ENCODE measurements at places on chromosomes 13 and 19. TPM values are rescaled to one million over a fixed set of nuclear protein-coding genes. Genes with fewer than 3 reads are reported as not detected.

ACP5 gene
- 15.7 TPM for total RNA-seq

ACP7 gene
- total RNA-seq: not detected

VASP gene
- total RNA-seq: 321 TPM

POSTN gene
- total RNA-seq: 52.4 TPM

ZNF526 gene
- 4.3 TPM for total RNA-seq

ANKRD27 gene
- 58.1 TPM for total RNA-seq

CD37 gene
- 13.3 TPM for total RNA-seq

BRME1 gene
- 0.42 TPM for total RNA-seq

LGALS4 gene
- total RNA-seq: 0.50 TPM

GRCh38 chr19:17321655-17322489, 12.5 kb downstream of the DDA1 start:
- no peaks in the 10 kb centered on the region for H3K27me3 ChIP-seq
- H3K4me3 ChIP-seq: no peak overlapping the region

DNA sequence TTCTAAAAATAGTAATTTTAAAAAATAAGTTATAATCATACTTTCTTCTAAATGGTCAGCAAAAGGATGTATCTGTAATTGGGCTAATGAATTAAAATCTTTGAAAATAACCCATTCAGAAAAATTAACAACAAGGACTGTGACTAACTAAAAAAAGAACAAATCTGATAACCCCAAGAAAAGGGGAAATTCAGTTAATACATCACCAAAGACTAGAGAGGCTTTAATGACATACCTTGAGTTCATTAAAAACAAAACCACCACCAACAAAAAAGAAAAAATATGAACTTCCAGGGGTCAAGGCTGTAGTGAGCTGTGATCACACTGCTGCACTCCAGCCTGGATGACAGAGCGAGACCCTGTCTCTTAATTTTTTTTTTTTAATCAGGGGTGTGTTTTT, 121.8 kb downstream of the TBC1D4 start:
- no peak overlapping the region for H3K27ac ChIP-seq
- no peak overlapping the region for H3K4me3 ChIP-seq
- peaks cover 9% of the 10 kb centered on the region for H3K36me3 ChIP-seq
- no peak for DNase-seq

GRCh38 chr13:113627136-113627535, 30.9 kb downstream of the ATP4B start:
- H3K36me3 ChIP-seq: peaks cover 52% of the 10 kb centered on the region
- no peak overlapping the region for H3K27ac ChIP-seq
- H3K27me3 ChIP-seq: no peaks in the 10 kb centered on the region
- no peak overlapping the region for H3K4me3 ChIP-seq
- no peaks in the 10 kb centered on the region for H3K4me1 ChIP-seq

- H3K27me3 ChIP-seq: no peaks in the 10 kb centered on the region
- peaks cover 46% of the 10 kb centered on the region for H3K4me1 ChIP-seq
- H3K4me3 ChIP-seq: peak overlapping the region; percentile 89
- no peak for DNase-seq
- peaks cover 27% of the 10 kb centered on the region for H3K36me3 ChIP-seq
- H3K27ac ChIP-seq: peak overlapping the region; percentile 91
Observed at GRCh38 chr19:7902796-7903243, 857 bp upstream of the MAP2K7 start.

- peaks cover 14% of the 10 kb centered on the region for H3K36me3 ChIP-seq
- no peak for DNase-seq
- H3K4me3 ChIP-seq: no peak overlapping the region
- H3K27ac ChIP-seq: peak overlapping the region; percentile 59
- no peaks in the 10 kb centered on the region for H3K27me3 ChIP-seq
Observed at GRCh38 chr19:19489804-19490204, 25.5 kb downstream of the TSSK6 start.

- DNase-seq: no peak
- H3K27ac ChIP-seq: no peak overlapping the region
- peaks cover 24% of the 10 kb centered on the region for H3K4me1 ChIP-seq
- no peak overlapping the region for H3K4me3 ChIP-seq
- H3K27me3 ChIP-seq: no peaks in the 10 kb centered on the region
- peaks cover 54% of the 10 kb centered on the region for H3K36me3 ChIP-seq
Observed at GRCh38 chr13:98917116-98917515, 60.7 kb downstream of the DOCK9 start.

- H3K27me3 ChIP-seq: no peaks in the 10 kb centered on the region
- no peaks in the 10 kb centered on the region for H3K4me1 ChIP-seq
- H3K27ac ChIP-seq: no peak overlapping the region
- no peak for DNase-seq
- H3K36me3 ChIP-seq: peaks cover 10% of the 10 kb centered on the region
Observed at GRCh38 chr19:20102097-20102496, 24.3 kb downstream of the ZNF90 start.

- no peak overlapping the region for H3K27ac ChIP-seq
- H3K4me1 ChIP-seq: peaks cover 20% of the 10 kb centered on the region
- H3K27me3 ChIP-seq: no peaks in the 10 kb centered on the region
- no peak overlapping the region for H3K4me3 ChIP-seq
- DNase-seq: no peak
Observed at GRCh38 chr13:98272549-98272948, 95.5 kb upstream of the RNF113B start.

DNA sequence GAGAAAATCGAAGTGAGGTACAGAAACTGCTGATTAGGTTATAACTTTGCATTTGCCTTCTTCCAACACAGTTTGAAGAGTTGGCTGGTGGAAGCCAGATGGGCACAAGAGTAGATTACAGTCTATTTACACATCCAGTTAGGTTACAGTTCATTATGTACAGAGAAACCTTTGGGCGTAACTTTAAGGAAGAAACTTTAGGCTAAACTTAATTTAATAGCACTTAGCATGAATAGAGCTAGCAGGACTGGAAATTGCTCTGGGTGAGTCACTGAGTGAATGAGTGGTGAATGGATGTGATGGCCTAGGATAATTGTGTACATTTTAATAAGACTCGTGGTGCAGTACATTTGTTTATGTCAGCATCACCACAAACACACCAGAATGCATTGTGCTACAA, 62.9 kb upstream of the KLHL1 start:
- H3K27ac ChIP-seq: no peak overlapping the region
- H3K36me3 ChIP-seq: no peaks in the 10 kb centered on the region
- H3K27me3 ChIP-seq: no peaks in the 10 kb centered on the region
- DNase-seq: no peak
- no peaks in the 10 kb centered on the region for H3K4me1 ChIP-seq

- H3K4me1 ChIP-seq: peaks cover 2% of the 10 kb centered on the region
- H3K4me3 ChIP-seq: no peak overlapping the region
- H3K27me3 ChIP-seq: no peaks in the 10 kb centered on the region
- no peak overlapping the region for H3K27ac ChIP-seq
- DNase-seq: no peak
Observed at GRCh38 chr13:23679220-23679619, 109.0 kb downstream of the TNFRSF19 start.

- no peak overlapping the region for H3K4me3 ChIP-seq
- peaks cover 77% of the 10 kb centered on the region for H3K36me3 ChIP-seq
- H3K4me1 ChIP-seq: no peaks in the 10 kb centered on the region
- no peak overlapping the region for H3K27ac ChIP-seq
- no peak for DNase-seq
Observed at GRCh38 chr19:55697698-55698097, 22.7 kb downstream of the EPN1 start.

DNA sequence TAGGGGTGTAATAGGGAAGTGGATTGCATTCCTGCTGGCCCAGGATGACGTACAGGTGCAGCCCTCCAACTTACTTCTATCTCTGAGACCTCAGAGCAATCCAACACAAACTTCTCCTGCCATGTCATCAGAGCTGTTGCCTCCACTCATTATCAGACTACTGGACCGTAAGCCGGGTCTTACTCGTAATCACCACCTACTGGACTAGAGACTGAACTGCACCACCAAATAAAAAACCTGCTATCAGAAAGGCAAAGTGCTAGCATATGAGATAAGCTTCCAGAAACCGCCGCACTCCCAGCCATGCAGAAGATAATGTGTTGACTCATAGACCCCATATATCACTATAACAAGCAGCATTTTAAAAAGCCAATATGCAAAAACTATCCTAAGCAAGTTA, 102.0 kb downstream of the SLITRK1 start:
- no peaks in the 10 kb centered on the region for H3K36me3 ChIP-seq
- no peak overlapping the region for H3K4me3 ChIP-seq

DNA sequence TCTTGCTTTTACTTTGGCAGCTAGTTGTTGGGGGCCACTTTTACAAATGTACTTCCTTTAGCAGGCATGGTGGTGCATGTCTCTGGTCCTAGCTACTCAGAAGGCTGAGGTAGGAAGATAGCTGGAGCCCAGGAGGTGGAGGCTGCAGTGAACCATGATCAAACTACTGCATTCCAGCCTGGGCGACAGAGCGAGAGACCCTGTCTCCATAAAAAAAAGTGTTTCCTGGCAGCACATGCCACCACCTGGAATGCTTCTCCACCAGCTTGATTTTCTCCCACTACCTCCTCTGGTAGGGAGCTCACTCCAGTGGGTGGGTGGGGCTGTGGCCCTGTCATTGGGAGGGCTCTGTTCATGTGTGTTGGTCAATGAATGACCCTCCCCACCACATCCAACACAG, 12.5 kb downstream of the FZR1 start:
- no peak overlapping the region for H3K27ac ChIP-seq
- no peak for DNase-seq
- no peak overlapping the region for H3K4me3 ChIP-seq
- H3K4me1 ChIP-seq: peaks cover 32% of the 10 kb centered on the region
- H3K36me3 ChIP-seq: peaks cover 35% of the 10 kb centered on the region
- no peaks in the 10 kb centered on the region for H3K27me3 ChIP-seq
